ENCODE measurements at places on chromosomes 1 and 21. TPM values are rescaled to one million over a fixed set of nuclear protein-coding genes. Genes with fewer than 3 reads are reported as not detected.

LDLRAD1 gene
- total RNA-seq: not detected

PPM1J gene
- total RNA-seq: 0.32 TPM

ST6GALNAC3 gene
- total RNA-seq: 0.30 TPM

CHI3L1 gene
- not detected for total RNA-seq

PSMB4 gene
- total RNA-seq: 353 TPM

KCNC4 gene
- total RNA-seq: 10.6 TPM

GJA4 gene
- not detected for total RNA-seq

GPATCH3 gene
- 13.9 TPM for total RNA-seq

PLEKHA6 gene
- total RNA-seq: 0.23 TPM

SERINC2 gene
- total RNA-seq: 0.23 TPM
